Lung (tissue), 17 donors: ENCODE measurements at places on chromosomes 2 and 18. TPM values are rescaled to one million over a fixed set of nuclear protein-coding genes. Genes with fewer than 3 reads are reported as not detected.

DNA sequence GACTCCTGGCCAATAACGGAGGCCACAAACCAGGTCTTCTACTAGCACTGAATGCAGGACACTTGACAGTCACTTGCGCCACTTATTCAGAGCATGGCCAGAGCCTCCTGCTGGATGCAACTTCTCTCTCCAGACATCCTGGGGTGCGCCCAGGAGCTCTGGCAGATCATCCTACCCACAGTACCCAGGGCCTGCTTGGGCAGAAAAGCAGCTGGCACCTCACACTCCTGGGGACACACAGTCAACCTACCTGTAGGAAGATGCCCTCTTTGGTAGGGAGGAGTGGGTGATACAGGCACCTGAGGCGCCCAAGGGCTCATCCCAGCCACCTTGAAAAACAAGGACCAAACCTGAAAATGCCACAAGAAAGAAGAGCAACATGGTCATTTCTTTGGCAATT, 13.3 kb downstream of the GALNT14 start:
- no peak for DNase-seq

- DNase-seq = no peak
Measured at GRCh38 chr2:130852521-130853115, 15.9 kb downstream of the ARHGEF4 start.

DNA sequence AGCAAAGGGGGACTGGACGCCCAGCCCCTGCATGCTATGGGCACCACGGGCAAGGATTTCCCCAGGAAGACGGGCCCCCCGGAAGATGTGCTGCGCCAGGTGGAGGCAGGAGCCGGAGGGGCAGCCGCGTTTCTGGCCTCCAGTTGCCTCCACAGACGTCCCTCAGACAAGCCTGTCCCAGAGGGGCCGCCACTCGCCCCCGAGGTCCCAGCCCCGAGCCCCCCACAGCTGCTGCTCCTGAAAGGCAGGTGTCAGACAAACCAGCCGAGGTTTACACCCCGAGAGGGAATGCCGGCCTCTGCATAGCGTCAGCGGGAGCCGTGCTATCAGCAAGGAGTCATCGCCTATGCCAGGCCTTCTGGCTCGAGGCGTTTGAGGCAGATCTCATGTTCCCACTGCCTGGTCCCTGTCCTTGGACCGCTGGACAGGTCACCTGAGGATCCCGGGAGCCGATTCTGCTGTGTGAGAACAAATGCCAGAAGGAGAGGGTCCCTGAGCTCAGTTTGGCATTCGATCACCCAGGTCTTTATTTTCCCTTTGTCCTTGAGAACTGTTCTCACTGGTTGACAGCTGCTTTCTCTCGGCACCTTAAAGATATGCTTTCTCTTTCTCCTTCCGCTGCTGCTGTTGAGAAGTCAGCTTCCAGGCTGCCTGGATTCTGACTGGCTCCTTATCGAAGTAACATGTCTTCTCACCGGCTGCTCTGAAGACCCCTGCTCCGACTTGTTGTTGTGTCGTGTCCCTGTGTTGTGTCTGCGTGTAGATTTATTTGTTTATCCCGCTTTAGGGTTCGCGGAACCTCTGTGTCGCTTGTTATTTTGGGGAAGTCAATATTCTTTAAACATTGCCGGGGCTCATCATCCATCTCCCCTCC, 20.6 kb downstream of the CROCC2 start:
- peak; percentile 73 for DNase-seq

GRCh38 chr18:56967035-56967434, 179.9 kb upstream of the BOD1L2 start:
- no peak for DNase-seq

GRCh38 chr2:107627164-107627563, 199.5 kb upstream of the RGPD4 start:
- DNase-seq = no peak

- peak; percentile 80 for DNase-seq
Measured at GRCh38 chr2:219218217-219218731, 484 bp downstream of the ABCB6 start.

DNA sequence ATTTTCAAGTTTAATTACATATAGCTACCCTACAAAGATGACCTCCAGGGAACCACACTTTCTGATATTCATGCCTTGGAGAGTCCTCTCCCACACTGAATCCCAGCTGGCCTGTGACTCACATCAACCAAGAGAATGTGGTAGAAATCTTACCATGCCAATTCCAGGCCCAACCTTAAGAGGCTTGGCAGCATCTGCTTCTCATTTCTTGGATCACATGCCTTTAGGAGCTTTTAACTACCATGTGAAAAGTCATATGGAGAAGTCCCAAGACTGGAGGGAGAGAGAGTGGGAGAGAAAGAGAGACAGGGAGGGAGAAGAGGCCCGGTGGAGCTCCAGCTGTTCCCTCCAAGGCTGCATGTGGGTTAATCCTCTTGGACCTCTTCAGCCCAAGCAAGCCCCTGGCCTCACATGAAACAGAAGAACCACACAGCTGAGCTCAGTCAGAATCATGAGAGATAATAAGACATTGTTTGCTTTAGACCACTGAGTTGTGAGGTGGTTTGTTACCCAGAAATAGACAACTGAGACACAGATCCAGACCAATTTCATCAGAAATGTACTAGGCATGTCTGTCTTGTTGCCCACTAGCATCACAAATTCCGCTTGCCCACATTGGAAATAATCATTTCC, 190.7 kb downstream of the MTCL1 start:
- no peak for DNase-seq

DNA sequence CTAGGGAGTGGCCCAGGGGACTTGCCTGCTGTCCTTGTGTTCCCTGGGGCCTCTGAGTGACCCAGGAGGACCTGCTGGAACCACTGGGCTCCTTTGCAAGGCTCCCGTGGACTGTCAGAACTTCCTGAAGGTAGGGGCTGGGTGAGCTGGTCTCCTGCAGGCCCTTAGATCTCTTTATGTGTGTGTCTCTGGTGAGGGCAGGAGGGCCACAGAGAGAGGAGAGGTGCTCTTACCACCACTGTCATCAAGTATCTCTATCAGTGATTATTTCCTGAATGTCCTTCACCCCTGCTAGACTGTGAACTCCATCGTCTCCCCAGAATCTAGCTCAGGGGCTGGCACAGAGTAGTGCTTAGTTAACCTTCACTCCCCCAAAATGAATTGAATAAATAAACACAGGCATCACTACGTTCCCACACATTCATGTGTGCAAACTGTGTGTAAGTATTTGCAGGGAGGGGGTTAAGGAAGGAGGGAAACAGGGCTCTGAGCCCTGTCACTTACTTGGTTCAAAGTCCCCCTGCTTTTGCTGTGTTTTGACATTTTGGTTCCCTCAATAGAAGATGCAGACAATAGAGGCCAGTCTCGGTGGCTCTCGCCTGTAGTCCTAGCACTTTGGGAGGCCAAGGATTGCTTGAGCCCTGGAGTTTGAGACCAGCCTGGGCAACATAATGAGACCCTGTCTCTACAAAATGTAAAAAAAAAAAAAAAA, 100.8 kb upstream of the HAAO start:
- DNase-seq = no peak

DNA sequence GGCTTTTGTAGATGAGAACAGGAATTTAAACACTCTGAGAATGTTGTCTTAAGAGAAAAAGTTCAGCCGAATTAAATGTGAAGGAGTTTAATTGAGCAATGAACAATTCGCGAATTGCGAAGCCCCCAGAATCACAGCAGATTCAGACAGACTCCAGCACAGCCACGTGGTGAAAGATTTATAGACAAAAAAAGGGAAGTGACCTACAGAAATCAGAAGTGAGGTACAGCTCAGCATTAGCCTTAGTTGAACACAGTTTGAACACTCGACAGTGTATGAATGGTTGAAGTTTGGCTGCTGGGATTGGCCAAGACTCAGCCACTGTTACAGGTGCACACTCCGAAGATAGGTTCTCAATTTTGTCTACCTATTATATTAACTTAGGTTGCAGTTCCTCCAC, 264.0 kb upstream of the CHST9 start:
- DNase-seq = no peak

- no peak for DNase-seq
Measured at GRCh38 chr2:120971866-120972265, 236.2 kb downstream of the GLI2 start.

- DNase-seq = no peak
Measured at GRCh38 chr18:59870623-59871130, 29.1 kb upstream of the PMAIP1 start.

IL36A gene
- not detected for polyA plus RNA-seq

DNA sequence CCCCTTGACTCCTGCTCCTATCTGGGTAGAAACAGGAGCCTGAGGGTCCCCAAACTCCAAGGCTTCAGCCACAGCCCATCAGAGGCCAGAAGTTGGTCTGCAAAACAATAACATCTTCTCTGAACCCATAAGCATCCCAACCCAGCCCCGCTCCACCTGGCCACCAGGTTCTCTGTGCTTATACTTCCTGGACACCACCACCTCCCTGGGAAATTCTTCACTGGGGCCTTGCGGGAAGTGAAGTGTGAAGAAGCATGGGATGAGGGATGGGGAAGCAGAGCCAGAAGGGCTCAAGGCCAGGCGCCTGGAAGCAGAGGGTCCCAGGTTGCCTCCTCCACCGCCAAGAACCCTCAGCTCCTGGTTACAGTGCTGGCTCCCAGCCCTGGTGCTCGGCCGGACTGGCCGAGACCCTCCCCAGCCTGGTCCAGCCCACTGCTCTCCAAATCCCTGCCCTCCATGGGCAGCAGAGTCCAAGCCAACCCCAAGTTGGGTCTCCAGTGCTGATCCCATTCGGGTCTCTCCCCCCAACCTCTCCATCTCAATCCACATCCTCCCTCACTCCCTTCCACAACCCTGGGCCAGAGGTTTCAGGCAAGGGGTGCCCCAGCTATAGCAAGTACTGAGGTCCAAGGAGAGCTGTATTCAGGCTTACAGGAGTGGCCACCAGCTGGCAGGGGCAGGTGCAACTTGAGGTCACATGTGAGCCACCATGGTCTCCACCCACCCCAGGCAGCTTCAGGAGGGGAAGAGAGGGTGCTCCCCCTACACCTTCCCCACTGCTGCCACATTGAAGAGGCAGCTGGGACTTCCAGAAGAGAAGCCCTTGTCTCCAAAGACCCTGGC, 60.7 kb downstream of the TNS1 start:
- DNase-seq = no peak

SETBP1 gene
- 2.6 TPM for polyA plus RNA-seq

GRCh38 chr2:158732573-158733429, 62.3 kb upstream of the DAPL1 start:
- peak; percentile 67 for DNase-seq

DNA sequence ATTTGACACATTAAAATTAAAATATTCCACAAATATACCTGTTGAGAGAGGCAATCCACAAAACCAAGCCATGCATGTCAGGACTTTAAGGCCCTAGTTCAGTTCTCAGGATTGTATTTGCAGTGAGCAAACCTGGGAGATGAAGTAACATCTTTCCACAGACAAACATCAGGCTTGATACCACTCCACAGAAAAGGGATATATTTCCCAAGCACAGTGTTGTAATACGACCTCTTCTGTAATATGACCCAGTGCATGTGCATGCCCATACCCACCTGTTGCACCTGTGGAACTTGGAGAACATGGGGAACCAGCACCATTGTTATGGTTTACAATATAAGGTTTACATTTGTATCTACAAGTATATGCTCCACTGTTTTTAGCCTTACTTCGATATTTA, 184.0 kb downstream of the PDE11A start:
- peak; percentile 5 for DNase-seq

CYS1 gene
- polyA plus RNA-seq = 1.0 TPM

TMEM198 gene
- polyA plus RNA-seq = 3.9 TPM

CYP26B1 gene
- polyA plus RNA-seq = 1.1 TPM

- DNase-seq = peak; percentile 6
Measured at GRCh38 chr18:56789004-56789888, 138.1 kb downstream of the WDR7 start.

- peak; percentile 6 for DNase-seq
Measured at GRCh38 chr2:178008636-178009289, 63.8 kb downstream of the PDE11A start.

GRCh38 chr18:33817096-33817495, 239.1 kb downstream of the ASXL3 start:
- no peak for DNase-seq

DNA sequence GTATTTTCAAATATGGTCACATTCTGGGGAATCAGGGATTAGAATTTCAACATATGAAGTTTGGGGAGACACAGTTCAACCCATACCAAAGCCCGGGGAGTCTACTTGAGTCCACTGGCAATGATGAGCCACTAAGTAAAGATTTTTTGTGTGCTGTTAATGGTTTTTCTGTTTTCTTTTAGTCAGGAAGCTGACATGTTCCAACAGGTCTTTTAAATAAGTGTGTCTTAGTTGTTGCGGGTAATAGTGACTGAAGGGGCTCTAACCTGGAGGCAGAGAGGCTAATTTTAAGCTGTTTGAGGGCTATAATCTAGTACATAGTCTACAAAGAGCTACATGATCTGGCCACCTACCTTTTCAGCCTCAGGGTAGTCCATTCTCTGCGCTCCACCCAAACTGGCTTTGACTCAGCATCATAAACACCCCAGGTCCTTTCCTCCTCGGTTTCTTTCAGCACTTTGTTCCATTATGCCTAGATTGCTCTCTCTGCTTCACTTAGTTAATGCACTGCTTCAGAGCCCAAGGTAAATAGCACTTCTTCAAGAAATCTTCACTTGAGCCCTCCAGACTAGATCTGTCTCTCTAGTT, 17.6 kb upstream of the UBE2E3 start:
- no peak for DNase-seq

FBXO48 gene
- 0.67 TPM for polyA plus RNA-seq

GRCh38 chr2:96427917-96428316, 77.2 kb downstream of the NEURL3 start:
- no peak for DNase-seq

DNA sequence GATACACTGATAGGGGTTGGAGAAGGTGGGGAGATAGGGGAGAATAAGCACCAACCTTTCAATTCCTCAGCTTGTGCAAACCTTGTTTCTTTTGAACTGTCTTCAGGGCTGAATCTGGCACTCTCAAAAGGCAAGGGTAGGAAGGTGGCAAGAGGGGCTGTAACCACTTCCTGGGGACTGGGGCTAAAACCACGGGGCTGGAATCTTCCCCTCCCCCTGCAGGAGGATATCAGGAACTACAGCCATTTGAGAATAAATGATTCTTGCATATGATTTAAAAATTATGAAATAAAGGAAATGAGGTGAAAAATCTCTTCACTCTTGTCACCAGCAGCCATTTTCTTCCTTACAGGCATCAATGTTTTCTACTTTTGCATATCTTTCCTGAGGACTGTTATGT, 50.8 kb downstream of the ATOH8 start:
- no peak for DNase-seq

DNA sequence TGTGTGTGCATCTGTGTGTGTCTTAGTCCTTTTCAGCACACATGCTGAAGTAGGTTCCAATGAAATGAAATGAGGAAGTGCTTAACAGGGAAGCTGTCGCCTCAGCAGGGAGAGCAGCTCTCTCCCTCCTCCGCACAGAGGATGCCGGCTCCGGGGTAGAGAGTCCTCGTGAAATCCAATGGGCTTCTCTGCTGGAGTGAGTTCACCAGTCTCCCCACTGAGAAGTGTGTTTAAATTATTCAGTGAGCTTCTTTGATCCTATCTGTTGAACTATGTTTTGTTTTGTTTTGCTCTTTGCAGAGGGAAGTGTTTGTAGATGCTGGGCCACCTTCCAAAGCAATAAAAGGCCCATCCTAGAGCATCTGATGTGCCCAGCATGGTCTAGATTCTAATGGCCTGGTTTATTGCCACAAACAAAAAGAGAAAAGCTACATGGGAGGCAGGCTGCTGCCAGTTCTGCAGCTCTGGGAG, 6.7 kb downstream of the PPP1R7 start:
- DNase-seq = no peak
